Activated T-helper 9 cell treated with anti-CD3 and anti-CD28 coated beads, Interleukin-2, amount 50 U/mL, for 16 hours (primary cell): ENCODE measurements at places on chromosomes 1 and 21.

- DNase-seq: no peak
Measured at GRCh38 chr21:33019885-33020557, 5.7 kb upstream of the OLIG2 start.

DNA sequence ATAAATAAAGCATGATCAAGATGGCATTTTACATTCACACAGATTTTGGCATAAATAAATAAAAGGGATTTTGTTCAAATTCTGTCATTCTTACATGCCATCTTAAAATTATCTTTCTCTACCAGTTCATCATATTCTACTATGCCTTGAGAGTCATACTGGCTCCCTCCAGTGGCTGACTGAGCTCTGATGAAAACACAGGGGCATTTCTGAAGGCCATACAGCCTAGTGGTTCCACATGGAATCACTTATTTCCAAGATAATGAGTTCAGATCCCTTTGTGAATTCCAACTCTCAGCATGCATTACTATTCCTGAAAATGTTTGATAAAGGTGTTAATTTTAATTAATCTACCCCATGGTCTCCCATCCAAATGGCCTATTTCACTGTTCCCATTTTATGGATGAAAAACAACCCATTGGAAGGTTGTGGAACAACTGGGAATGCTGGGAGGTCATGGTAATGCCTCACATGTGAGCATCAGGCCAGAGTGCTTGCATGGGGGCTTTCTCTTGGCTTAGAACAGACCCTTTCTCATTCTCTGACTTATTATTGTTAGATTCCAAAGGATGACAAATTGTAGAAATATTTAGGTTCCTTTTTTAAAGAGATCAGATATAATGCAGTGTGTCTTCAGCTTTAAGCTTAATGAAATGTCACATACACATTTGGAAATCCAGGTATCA, 622.4 kb upstream of the PKN2 start:
- no peak for DNase-seq

DNA sequence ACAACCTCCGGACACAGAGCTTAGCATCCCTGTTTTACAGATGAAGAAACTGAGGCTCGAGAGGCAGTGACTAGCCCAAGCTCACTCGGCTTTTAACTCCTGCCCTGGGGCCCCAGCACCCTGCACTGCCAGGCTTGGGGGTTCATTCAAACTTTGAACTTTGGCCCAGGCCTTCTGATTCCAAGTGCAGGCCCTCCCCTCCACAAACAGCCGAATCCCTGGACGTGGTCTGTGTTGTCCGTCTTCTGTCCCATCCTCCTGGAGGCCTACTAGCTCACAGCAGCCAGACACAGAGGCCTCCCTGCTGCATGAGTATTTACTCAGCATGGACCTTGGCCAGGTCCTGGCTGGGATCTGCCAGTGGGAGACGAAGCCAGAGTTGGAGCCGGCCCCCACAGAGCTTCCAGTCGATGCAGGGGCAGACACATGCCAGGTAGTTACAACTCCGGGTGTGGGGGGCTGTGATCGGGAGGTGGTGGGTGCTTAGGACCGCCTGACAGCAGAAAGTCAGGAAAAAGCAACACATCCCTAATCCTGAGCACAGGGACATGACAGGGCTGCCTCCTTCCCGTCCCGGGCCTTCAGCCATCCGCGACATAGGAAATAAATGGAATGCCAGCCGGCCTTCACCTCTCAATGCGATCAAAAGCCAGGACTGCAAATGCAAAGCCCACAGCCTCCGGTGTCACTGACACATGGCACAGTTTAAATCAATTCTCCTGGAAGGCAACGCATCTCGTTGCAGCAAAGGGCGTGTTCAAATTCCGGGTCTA, 7.4 kb downstream of the IFFO2 start:
- no peak for DNase-seq

DNA sequence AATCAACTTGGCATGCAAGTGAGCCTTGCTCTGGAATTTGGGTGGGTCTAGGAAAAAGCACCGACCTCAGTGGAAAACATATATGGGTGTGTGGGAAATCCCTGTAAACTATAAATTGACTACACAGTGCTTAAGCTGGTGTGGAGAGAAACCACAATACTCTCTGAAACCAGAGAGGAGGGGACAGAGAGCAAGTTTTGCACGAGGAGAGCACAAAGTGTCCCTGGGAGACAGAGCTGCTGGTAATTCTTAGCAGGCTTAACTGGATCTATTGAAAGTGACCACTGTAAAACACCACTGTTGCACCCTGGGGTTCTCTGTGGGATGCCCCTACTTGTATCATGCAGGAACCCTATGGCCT, 12.8 kb downstream of the KCNJ15 start:
- DNase-seq: no peak

DNA sequence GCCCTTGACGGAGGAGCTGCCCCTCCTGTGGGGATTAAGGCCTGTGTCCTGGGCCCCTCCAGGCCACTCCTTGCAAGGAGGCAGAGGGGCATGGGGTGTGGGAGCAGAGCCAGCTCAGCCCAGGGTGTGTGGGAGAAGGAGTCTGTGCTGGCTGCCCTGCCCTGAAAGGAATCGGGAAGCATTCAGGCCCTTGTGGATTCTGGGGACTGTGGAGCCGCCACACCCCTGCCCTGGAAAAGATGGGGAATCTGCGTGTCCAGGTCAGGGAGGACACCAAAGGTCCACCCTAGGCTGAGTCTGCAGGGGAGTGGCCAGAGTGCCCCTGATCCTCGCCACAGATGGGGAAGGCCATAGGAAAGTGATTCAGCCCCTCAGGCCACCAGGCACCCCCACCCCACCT, 16.5 kb upstream of the PRDM16 start:
- no peak for DNase-seq
